ENCODE measurements at places on chromosomes 7 and 10.

DNA sequence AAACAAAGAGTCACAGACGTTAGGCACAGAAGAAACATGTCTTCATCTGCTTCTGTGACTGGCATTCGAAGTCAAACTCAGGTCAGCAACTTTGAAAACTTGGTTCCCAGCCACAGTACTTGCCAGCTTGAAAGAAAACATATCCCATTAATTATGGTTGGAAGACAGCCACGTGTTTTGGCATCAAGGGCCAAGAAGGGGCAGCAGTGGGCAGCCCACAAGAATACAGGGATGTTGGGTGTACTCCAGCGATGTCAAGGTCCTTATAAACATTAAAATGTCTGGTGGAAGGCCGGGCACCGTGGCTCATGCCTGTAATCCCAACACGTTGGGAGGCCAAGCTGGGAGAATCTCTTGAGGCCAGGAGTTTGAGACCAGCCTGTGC is 29.5 kb downstream of the JCAD start:
- no peak for DNase-seq

DNA sequence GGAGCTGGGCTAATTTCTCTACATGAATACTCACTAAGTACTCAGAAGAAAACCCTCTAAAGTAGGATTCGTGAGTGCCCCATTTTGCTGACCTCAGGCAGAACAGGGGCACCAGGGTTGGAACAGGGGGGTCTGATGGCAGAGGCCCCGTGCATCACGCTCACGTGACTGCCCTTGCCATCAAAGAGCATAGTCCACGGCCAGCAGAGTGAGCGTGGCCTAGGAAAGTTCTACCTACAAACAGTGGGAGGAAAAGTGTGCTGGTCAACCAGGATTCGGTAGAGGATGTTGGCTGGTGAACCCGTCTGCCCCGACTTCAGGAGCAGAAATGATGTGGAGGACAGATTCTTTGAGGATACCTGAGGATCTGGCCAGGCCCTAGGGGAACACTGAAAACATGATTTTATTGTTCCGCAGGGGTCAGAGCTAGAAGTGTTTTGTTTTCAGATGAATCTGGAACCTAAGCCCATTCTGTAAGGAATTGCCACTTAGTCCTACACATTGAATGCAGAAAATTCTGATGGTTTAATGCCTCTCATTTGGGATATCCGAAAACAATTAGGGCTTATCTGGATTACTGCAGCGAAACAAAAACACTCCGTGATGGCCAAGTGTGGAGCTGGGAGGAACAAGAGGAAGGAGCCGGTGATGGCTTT is 138.8 kb upstream of the SHH start:
- no peak for DNase-seq

- no peak for DNase-seq
Measured at GRCh38 chr7:93161181-93161762, 13.1 kb upstream of the SAMD9L start.

DNA sequence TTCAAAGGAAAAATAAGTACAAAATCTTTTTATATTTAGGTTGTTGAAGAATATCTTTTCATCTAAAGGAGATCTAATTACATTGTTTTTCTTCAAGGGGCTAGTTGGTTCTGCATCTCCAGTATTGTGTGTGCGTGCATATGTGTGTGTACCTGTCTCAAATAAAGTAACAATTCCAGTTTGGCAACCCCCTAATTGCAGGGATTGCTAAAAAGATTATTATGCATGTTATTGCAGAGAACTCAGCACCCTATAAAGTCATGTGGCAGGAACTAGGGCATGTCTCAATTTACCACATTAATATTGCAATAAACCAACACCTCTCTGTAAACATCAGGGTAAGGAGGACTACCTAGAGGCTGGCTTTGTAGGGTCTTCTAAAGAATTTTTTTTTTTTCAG is 37.0 kb downstream of the MRPS33 start:
- DNase-seq: no peak

DNA sequence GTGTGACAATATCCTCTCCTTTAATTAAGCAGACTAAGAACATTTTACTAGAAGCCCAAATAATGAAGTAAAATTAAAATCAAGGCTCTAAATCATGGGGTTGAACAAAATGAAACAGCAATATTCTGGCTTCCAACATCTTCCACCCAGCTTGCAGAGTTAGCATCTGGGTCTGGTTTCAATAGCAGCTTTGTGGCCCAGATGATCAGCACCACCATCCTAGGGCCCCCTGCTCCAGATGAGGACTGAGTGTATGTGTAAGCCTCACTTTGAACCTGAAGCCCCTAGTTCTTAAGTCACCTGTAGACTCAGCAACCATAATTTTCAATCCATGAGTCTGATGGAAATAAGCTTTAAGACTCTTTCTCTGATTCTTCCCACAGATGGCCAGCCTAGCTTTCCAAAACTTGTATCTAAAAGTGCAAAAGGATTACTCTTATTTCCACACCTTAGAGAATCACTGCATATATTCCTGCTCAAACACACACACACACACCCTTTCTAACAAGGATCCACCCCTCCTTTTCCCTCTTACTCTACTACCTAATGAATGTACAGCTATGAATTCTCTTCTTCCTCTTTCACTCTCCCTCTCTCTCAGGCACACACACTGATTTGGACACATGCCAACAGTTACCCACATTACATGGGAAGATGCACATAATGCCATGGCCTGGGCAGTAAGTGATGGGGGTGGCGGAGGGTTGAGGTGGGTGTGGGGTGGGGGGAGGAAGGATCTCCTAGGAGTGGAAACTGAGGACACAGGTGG is 3.5 kb downstream of the DENND11 start:
- DNase-seq: no peak

GRCh38 chr10:22483132-22483531 is 137.8 kb downstream of the SPAG6 start:
- DNase-seq: no peak

GRCh38 chr10:986137-986825 is 2.0 kb upstream of the GTPBP4 start:
- DNase-seq: no peak

DNA sequence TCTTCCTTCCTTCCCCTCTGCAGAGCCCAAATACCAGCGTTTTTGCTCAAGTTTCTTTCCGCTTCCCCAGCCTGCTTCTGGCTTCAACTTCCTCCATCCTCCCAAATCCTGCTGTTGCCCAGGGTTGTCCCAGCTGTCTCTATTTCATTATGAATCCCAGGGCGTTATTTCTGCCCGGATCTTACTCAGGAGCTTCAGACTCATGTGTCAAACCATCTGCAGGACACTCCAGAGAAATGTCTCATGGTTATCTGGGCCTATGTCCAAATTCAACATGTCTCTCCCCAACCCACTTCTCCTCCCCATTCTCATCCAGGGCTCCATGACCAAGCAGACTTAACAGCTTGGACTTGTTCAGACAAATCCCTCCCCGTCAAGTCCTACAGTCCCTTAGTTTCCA is 15.6 kb downstream of the ARHGAP22 start:
- DNase-seq: no peak

DNA sequence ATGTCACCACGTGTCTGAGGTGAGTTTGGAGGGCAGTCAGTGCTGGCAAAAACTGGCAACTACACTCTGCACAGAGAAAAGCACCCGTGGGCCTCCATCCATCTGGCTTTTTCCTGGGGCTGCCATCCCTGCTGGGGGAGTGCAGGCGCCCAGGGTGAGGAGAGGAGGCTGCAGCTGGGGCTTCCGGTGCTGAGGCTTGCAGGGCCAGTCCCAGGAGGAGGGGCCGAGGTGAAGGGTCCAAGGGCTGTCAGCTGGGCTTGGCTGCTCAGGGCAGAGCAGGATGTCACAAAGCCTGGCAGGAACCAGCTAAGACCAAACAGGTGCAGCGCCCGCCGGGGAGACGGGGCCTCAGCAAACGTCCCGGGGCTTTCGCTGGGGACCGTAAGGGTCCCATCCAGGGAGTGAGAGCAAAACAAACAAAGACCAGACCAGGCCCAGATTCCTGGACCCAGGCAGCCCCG is 77.2 kb downstream of the CFAP46 start:
- no peak for DNase-seq

DNA sequence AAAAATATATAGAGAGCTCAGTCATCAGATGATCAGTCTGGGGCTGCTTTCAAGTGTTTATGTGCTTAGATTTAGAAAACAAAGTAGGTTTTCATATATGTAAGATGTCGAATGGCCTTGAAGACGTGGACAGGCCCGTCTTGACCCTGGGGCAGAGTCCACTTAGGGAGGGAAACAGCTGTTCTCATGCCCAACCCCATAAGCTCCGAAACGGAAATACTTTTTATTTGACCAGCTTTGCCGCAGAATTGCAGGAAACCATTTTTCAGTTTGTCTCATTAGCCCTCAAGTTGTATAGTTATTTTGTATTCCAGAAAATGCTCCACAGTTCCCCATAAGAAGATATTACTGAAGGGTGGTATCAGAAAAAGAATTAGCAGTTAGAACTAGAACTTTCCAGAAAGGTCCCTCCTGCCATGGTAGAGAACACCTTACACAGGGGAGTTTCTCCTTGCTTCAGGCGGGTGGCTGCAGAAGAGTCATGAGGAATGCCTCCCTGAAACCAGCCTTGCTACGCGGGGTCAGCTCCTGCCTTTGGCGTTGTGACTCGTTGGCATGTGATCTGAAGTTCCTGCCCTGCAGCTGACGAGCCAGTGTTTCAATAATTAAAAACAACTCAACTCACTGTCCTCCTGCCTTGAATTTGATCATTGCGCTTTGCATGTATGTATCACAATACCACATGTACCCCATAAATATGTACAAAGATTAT is 192.7 kb downstream of the CELF2 start:
- DNase-seq: no peak

GRCh38 chr7:151341357-151342101 is at the start of gene NUB1:
TSS of gene NUB1 (plus strand) at chr7:151341812. CDS start at chr7:151345350, 3,538 bp downstream.
- DNase-seq: peak; percentile 88

DNA sequence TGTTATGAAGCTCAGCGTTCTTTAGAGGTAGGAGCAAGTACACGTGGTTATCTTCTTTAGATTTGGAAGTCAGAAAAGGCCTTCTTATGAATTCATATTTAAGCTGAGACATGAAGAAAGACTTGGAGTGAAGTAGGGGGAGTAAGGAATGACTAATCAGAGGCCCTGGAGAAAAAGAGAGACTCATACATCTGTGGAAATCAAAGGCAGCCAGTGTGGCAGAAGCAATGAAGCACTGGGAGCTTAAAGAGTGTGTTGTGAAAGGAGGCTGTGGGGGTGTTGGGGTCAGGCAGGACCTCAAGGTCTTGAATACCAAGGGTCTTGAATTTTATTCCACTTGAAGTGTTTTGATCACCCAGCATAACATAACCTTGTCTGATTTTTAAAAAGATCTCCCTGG is 35.7 kb upstream of the FGL2 start:
- DNase-seq: no peak

DNA sequence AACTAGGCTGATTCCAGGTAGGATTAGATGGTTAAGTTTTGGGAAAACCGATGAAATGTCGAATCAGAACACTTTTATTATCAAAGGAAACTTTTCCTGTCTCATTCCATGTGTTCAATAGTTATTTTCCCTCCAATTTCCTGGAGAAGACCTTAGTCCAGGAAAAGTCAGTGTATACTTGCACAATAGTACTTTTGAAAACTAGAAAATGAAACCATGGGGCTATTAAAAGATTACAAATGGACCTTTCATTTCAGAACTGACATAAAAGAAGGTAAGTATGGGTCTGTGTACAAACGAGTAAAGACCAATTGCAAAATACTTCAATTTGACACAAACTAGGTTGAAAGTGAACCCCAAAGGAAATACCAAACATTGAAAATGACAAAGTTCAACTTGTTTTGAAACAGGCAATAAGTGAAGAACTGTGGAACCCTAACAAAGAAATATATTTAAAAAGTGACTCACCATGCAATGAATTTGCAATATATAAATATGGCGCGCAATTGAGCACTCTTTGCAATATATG is 2.1 kb downstream of the AVPI1 start:
- no peak for DNase-seq

DNA sequence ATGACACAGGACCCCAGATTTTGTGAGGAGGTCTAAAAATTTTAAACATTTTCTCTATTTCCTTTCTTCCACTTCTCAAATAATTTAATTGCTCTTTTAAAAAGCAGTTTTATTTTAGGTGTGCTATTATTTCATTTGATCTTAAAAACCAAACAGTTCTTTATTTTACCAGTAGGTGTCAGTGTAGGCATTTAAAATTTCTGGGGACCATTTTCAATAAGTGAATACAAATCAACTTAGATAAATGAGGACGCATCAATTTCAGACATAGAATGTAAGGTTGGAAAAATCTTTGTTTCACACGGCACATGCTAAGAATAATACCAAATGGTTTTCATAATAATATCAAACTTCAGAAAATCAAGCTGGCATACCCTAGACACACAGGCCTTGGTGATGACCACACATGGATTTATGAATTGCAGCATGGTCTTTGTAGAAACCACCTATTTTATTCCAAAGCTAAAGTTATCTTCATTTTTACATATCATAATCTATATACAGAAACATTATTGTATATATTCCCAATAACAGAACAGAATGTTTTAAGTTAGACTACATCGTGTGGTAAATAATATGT is 127.6 kb upstream of the SLC26A5 start:
- DNase-seq: no peak

DNA sequence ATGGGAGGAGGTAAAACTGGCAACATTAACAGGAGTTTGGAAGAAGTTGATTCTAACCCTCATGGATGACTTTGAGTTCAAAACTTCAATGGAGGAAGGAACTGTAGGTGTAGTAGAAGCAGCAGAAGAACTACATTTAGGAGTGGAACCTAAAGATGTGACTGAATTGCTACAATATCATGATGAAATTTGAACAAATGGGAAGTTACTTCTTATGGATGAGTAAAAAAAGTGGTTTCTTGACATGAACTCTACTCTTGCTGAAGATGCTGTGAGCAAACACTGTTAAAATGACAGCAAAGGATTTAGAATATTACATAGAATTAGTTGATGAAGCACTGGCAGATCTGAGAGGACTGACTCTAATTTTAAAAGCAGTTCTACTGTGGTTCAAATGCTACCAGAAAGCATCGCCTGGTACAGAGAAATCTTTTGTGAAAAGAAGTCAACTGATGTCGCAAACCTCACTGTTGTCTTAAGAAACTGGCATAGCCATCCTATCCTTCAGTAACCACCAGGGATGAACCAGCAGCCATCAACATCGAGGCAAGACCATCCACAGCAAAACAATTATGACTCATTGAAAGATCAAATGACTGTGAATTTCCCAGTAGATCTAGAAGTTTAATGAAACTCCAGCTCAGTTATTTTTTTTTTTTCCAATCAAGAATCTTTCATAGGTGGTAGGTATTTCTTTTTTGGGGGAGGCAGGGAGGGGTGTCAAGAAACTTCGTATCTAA is 20.8 kb downstream of the BRAF start:
- DNase-seq: no peak

DNA sequence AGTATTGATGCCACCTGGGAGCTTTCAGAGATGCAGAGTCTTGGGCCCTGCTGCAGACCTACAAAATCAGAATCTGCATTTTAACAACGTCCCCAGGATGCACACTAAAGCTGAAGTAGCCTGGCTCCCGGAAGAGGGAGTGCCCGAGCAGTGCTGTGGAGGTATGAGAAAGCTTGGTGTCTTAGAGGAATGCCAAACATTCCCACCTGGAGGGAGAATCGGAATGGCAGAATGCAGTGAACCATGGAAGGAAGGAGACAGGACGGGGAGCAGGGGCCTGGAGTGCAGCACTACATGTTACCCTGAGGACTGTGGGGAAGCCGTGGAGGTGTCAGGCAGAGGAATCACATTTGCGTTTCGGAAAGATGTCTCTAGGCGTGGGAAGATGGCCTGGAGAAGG is 90.9 kb downstream of the AOAH start:
- DNase-seq: no peak

GRCh38 chr7:112881-113280 is 79.5 kb upstream of the FAM20C start:
- DNase-seq: no peak

GRCh38 chr7:127504715-127505114 is 80.7 kb downstream of the GCC1 start:
- no peak for DNase-seq

All from CD4-positive, alpha-beta T cell treated with Interferon alpha-2 for 1 hour (primary cell).